ENCODE measurements at places on chromosomes 16 and 17. TPM values are rescaled to one million over a fixed set of nuclear protein-coding genes. Genes with fewer than 3 reads are reported as not detected.
A peak's percentile ranks its signal among the peaks of the same experiment; 100 is the strongest.

- DNase-seq, result no peak
Observed at GRCh38 chr16:23694265-23694643, 15.6 kb downstream of the PLK1 start.

GRCh38 chr16:84607694-84608093 is 10.2 kb downstream of the COTL1 start:
- no peak for DNase-seq

MINK1 gene
- total RNA-seq, result 95.0 TPM

- DNase-seq, result peak; percentile 65
Observed at GRCh38 chr16:58409316-58409973, 17.2 kb downstream of the GINS3 start.

- no peak for DNase-seq
Observed at GRCh38 chr17:39486242-39486641, 25.0 kb downstream of the CDK12 start.

GRCh38 chr16:74561626-74562025 is 45.3 kb downstream of the GLG1 start:
- DNase-seq, result no peak

Measured in sciatic nerve (tissue), 2 donors.